ENCODE measurements at places on chromosomes 2 and 18.
A peak's percentile ranks its signal among the peaks of the same experiment; 100 is the strongest.

- no peak for DNase-seq
Measured at GRCh38 chr2:26448651-26449050, 29.3 kb downstream of the OTOF start.

DNA sequence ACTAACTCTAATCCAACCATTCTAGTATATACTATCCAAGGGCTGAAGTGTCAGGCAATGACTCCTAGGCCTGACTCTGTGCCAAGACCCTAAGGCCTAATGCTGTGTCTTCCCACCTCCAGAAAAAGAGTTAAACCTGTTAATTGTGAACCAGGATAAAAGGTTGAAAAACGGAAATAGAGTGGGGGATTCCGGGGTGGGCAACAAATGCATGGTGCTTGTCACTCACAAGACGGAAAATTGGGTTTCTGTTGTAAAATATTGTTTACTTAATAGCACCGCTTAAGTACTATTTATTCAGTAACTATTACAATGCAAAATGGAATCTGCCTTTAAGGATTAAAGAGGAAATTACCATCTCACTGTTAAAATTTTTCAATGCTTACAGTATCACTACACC, 3.2 kb downstream of the STK17B start:
- no peak for DNase-seq

DNA sequence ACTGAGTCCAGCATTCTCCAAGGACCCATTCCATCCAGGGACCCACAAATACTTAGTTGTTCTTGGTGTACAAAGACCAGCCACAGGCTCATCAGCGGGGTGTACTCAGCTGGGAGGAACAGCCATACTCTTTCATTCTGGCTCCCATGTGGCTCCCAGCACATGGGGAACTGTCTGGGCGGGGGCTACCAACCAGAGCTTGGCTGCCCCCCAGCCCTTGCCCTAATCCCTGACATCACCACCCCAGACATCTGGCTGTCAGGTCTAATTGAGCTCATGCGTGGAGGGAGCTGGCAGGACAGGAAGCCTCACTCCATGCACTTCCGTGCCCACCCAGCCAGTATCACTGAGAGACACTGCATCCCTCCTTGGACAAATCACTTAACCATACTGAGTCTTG, 283.6 kb downstream of the DYSF start:
- no peak for DNase-seq

DNA sequence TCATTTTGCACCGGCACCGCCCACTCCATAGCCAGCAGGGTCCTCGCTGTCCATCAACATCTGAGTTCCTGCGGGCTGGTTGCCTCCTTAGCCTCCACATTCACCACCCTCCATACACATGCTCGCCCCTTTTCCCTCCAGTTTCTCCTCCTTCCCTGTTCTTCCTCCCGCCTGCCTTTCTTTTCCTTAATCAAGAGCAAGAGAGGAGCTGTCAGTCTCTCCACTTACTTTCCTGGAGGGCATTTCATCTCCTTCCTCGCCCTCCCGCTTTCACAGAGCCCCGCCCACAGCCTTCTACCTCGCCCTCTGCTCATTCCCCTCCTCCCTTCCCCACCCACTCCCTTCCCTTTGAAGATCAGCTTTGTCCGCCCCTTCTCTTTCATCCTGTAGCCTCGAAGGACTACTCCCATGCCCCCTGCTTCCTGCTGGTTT, 13.8 kb upstream of the ZBTB7C start:
- no peak for DNase-seq

GRCh38 chr18:31469629-31470028, 22.1 kb downstream of the DSG3 start:
- no peak for DNase-seq

DNA sequence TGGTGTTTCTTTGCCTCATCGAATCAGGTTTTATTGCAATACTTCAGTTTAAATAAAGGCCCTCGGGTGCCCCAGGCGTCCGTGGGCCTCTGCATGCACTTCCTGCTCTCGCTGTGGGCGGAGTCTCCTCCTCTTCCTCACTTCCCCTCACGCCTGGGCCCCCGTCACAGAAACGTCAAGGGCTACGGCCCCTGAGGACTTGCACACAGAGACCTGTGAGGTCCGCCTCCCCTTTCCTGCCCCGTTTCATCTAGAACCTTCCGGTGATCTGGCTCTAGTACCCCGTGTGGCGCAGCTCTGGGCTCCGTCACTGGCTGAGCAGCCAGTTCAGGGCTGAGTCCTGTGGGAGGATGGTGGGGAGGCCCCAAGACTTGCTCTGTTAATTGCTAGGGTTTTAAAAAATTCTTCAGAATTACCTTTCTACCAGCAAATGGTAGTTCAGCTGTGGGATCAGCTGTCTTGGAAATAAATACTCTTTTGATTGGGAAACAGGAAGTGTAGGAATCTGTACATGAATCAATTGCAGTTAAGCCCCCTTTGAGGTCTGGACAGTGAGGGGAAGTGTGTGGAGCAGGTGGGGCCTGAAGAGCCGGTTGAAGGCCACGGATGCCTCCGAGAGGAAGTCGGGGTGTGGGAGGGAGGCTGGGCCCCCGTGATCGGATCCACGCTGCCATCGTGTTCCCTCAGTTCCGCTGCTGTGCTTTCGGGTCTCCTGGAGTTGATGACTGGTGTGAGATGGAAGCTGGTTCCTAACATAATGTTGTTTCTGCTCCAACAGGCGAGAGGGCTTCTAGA, 10.2 kb downstream of the NFATC1 start:
- DNase-seq: peak; percentile 84

- DNase-seq: no peak
Measured at GRCh38 chr2:100703739-100704138, 116.2 kb upstream of the NPAS2 start.

- no peak for DNase-seq
Measured at GRCh38 chr18:36509646-36510197, 212.2 kb downstream of the FHOD3 start.

- DNase-seq: no peak
Measured at GRCh38 chr2:16173893-16174692, 233.7 kb downstream of the MYCN start.

DNA sequence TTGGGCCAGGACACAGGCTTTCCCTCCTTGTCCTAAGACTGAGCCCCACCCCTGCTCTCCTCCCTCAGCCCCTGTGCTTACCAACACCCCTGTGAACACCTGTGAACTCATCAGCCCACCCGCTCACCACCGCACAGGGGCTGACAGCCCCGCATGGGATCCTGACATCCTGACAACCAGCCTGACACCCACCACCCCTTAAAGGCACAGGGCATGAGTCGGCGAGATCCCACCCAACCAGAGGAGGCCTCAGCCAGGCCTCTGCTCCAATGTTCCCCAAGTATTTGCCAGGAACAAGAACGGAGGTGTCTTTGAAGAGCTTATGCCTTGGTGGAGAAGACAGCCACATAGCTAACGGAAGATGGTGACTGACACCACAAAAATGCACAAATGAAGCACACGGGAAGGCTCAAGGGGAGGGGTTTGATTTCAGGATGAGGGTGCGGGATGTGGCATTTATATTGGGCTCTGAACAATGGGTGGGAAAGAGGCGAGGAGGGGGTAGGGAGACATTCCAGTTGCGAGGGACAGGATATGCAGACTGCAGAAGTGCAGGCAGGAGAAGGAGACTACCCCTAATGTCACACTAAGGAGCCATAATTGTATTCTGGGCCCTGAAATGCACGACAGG, 11.0 kb downstream of the RAB11FIP5 start:
- no peak for DNase-seq

DNA sequence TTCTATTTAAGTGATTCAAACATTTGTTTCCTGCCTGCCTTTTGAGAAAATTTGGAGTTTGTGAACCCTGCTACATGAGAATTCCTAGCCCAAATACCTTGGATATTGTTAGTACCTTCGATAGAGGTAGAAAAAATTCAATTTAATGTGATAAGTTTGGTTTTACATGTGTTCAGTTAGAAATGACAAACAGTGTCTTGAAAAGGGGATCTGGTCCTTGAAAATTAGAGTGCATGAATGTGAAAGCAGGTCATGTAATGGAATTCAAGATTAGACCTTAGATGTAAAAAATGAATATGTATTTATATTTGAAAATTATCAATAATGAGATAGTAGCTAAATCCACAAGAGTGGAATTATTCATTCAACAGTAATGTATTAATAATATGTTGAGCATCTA, 70.5 kb downstream of the PIK3C3 start:
- no peak for DNase-seq

DNA sequence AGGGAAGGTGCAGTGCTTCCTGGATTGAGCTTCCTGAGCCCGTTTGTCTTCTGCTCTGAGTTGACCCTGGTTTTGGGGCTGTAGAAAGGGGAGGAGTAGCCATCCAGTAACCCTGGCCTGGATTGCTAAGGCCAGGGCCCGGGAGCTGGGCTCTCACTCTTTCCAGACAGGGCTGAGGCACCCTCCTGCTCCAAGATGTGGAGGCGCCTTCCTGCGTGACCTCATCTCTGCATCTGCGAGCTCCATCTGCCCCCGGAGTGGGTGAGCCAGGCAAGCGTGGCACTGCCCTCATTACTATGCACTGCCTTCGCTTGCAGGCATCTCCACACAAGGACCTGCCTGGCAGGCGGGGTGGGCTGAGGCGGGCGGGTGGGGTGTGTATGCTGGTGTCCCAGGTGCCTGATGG, 58.0 kb downstream of the RAB31 start:
- DNase-seq: no peak

GRCh38 chr2:145691659-145692058, 1171.7 kb upstream of the ZEB2 start:
- DNase-seq: no peak

- DNase-seq: no peak
Measured at GRCh38 chr2:11079136-11079824, 76.0 kb upstream of the SLC66A3 start.

GRCh38 chr2:241156971-241157441, 6.7 kb downstream of the PPP1R7 start:
- DNase-seq: no peak
